Activated naive CD8-positive, alpha-beta T cell treated with anti-CD3 and anti-CD28 coated beads, Interleukin-2, amount 10 ng/mL, durations not matched to agents 7 days and 5 days (primary cell): ENCODE measurements at places on chromosomes 5 and 9.

DNA sequence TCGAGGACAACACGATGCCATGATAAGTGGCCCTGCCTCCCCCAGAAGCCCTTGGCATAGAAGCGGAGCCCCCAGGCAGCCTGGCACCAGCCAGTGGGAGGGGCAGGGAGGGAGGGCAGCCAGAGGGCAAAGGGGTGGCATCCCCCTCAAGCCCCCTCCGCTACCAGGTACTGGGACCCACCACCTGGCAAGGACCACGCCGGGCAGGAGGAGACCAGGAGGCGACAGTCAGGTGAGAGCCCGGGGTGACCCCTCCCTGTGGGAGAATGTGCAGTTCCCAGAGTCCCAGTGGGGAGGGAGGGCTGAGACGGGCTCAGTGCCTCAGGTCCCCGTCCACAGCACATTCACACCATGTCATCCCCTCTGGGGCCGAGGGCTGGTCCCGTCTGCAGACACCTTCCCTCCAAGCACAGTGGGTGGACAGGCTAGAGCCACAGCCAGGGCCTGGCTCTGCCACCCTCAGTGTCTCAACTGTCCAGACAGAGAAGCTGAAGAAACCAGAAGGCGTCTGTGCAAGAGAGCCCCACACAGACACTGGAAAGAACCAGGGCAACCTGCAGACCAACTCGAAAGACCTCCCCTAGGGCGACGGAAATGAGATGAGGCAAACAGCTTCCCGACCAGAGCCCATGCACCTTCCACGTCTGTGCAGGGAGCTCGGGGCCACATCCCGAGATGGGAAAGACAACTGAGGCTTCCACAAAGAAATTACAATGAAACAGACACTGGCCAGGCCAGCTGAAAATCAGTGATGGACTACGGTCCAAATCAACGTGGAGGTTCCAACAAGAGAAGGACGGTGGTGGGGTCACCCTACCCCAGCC lies 11.1 kb downstream of the BRD3 start:
- no peak overlapping the region for H3K27ac ChIP-seq
- peaks cover 9% of the 10 kb centered on the region for H3K4me1 ChIP-seq
- no peaks in the 10 kb centered on the region for H3K36me3 ChIP-seq
- no peaks in the 10 kb centered on the region for H3K27me3 ChIP-seq
- peak; percentile 23 for DNase-seq
- H3K4me3 ChIP-seq: no peak overlapping the region

DNA sequence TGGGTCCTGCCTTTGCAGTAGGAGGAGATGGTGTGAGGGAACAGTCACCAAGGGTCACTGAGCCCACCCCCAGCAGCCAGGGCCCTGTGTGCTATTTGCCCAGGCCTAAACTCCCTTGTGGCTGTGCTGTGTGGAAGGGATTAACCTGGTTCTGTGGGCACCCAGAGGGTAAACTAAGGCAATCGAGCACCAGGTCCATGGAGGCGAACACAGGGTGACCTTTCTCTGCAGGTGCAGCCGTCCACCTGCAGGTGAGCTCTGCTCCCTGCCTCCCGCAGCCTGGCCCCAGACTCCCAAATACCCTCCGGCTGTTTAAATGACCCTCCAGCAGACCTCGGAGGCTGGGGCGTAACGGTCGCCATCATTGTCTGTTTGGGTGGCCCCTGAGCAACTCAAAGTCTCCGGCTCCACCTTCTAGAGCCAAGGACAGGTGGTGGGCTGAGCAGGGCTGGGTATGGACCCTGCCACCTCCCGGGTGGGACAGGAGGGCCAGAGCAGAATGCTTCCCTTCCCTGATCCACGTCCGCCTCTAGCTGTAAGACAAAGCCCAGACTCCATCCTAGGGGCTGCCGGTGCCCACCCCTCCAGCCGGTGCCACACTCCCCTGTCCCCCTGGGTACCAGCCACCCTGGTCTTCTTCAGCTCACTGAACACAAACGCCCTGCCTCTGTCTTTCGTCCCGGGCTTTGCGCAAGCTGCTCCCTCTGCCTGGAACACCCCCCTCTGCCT lies 34.1 kb upstream of the FIBCD1 start:
- H3K4me3 ChIP-seq: no peak overlapping the region
- no peaks in the 10 kb centered on the region for H3K36me3 ChIP-seq
- H3K4me1 ChIP-seq: no peaks in the 10 kb centered on the region

- H3K4me3 ChIP-seq: no peak overlapping the region
- no peak for DNase-seq
- no peaks in the 10 kb centered on the region for H3K36me3 ChIP-seq
- no peak overlapping the region for H3K27ac ChIP-seq
- H3K27me3 ChIP-seq: no peaks in the 10 kb centered on the region
Measured at GRCh38 chr9:113934167-113934828, 58.2 kb downstream of the ZNF618 start.

DNA sequence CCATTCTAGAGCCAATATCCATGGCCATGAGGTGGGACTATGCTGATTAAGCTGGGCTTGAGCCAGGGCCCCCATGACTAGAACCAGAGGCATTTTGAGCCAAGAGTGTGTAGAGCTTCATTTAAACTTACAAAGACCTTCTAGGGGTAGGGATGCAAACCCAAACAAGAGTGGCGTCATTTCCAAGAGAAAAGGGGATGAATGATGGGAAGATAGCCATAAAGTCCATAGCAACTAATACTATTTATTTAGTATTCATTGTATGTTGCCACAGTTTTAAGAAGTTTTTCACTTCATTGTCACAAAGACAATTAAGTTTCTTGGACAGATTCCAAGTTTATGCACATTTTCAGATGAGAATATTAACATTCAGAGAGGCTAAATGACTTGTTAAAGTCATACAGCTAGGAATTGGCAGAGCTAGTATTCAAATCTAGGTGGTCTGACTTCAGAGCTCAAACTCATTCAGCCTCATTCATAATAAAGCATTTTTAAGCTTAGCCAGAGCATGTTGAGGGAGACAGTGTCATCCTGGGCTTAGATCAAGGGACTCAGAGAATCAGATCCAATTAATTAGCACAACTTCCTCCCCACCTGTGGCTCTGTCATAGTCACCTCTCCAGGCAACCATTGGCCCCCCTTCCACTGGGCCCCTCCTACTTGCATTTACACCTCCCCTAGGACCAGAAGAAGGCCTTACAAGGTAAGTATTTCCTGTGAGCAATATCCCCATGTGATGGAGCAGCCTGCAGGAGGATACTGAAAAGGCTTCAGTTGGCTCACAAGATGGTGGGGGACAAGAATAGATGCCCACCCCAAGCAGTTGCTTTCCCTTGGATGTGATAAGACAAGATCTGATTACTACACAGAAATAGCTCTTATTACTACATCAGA lies 95.0 kb upstream of the PCSK1 start:
- H3K4me1 ChIP-seq: peaks cover 5% of the 10 kb centered on the region
- DNase-seq: no peak
- H3K27ac ChIP-seq: no peak overlapping the region
- no peak overlapping the region for H3K4me3 ChIP-seq
- H3K36me3 ChIP-seq: peaks cover 4% of the 10 kb centered on the region
- H3K27me3 ChIP-seq: no peaks in the 10 kb centered on the region

GRCh38 chr5:139181322-139181730 lies 16.8 kb downstream of the SIL1 start:
- DNase-seq: no peak
- no peaks in the 10 kb centered on the region for H3K27me3 ChIP-seq
- peaks cover 11% of the 10 kb centered on the region for H3K4me1 ChIP-seq
- no peak overlapping the region for H3K27ac ChIP-seq

- H3K36me3 ChIP-seq: no peaks in the 10 kb centered on the region
- no peaks in the 10 kb centered on the region for H3K4me1 ChIP-seq
- DNase-seq: no peak
- no peak overlapping the region for H3K27ac ChIP-seq
- H3K27me3 ChIP-seq: peaks cover 31% of the 10 kb centered on the region
Measured at GRCh38 chr5:98757978-98758377, 15.5 kb upstream of the RGMB start.

DNA sequence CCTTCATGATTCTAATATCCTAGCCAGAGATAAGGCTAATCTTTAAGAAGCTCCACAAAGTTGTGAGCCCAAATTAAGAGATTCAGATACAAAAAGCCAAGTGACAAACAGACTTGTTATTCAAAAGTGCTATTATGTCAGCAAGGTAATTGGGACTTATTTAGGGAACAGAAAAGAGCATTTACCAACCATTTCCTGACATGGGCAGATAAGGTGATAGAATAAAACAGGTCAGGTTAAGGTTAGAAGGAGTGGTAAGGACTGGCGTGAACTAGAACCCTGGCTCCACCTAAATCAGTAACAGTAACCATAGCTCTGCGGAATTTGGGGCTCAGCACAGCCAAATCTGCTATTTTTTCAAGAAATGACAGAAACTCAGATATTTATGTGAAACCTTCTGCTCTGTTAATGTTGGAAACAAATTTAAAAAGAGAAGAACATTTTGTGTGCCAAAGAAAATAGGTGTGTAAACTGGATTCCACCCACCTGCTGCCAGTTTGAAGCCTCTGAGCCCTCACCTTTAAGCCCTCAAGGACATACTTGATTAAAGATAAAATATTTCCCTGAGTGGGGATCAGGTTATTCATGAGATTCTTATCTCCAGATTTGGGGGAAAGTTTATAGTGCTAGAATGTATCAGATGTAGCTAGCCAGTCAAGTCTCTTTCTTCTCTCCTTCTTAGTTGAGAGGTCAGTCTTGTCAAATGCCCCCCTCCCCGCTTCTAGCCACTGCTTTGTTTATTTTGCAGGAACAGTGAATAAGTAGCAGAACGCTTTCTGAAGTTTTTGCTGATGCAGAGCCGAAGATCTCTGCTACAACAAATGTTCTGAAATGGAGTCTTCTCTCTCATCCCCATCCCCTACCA lies 10.2 kb upstream of the ERMP1 start:
- H3K36me3 ChIP-seq: peaks cover 15% of the 10 kb centered on the region
- peak overlapping the region; percentile 79 for H3K4me3 ChIP-seq
- peaks cover 6% of the 10 kb centered on the region for H3K27me3 ChIP-seq
- peak overlapping the region; percentile 93 for H3K27ac ChIP-seq
- DNase-seq: no peak
- peaks cover 64% of the 10 kb centered on the region for H3K4me1 ChIP-seq

- DNase-seq: no peak
- H3K27ac ChIP-seq: no peak overlapping the region
- no peak overlapping the region for H3K4me3 ChIP-seq
- H3K36me3 ChIP-seq: peaks cover 4% of the 10 kb centered on the region
Measured at GRCh38 chr5:34959323-34959722, 30.0 kb downstream of the DNAJC21 start.

DNA sequence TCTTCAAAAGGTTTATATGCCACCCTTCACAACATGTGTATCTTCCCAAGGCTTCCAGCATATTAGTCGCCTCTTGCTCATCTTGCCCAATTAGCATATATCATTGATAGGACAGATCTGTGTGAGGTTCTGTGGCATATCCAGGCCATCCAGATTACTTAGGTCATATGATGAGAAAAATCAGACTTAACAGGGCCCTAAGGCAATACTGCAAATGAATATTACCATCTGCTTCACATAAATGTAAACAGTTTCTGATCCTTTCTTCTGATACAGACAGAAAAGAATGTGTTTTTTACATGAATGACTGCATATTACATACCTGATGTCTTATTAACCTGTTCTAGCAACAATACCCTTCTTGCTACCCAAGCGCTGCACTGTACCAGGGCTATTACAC lies 41.3 kb upstream of the GHR start:
- H3K27me3 ChIP-seq: no peaks in the 10 kb centered on the region
- H3K4me1 ChIP-seq: no peaks in the 10 kb centered on the region
- no peak overlapping the region for H3K4me3 ChIP-seq
- no peak overlapping the region for H3K27ac ChIP-seq
- no peaks in the 10 kb centered on the region for H3K36me3 ChIP-seq
- DNase-seq: no peak

- DNase-seq: no peak
- peaks cover 2% of the 10 kb centered on the region for H3K4me1 ChIP-seq
- no peak overlapping the region for H3K4me3 ChIP-seq
- no peaks in the 10 kb centered on the region for H3K36me3 ChIP-seq
- no peaks in the 10 kb centered on the region for H3K27me3 ChIP-seq
Measured at GRCh38 chr9:129160712-129161533, 17.1 kb downstream of the IER5L start.
